ENCODE measurements at places on chromosomes 7 and 10. TPM values are rescaled to one million over a fixed set of nuclear protein-coding genes. Genes with fewer than 3 reads are reported as not detected.

The NRP1 gene
- total RNA-seq, result 85.0 TPM

The ARHGEF5 gene
- total RNA-seq, result 2.2 TPM

The ENO4 gene
- total RNA-seq, result 0.21 TPM

The NCF1 gene
- 0.09 TPM for total RNA-seq

The ABLIM1 gene
- total RNA-seq, result 34.2 TPM

The DYNC1I1 gene
- 0.13 TPM for total RNA-seq

The LMTK2 gene
- 10.3 TPM for total RNA-seq

The ANXA8L1 gene
- total RNA-seq, result 86.4 TPM

The FAM25A gene
- not detected for total RNA-seq

The SFRP4 gene
- 3.3 TPM for total RNA-seq

The MEOX2 gene
- not detected for total RNA-seq

The CLDN3 gene
- total RNA-seq, result 1.2 TPM

The MBLAC1 gene
- 2.6 TPM for total RNA-seq

The GHRHR gene
- not detected for total RNA-seq

The PRRT4 gene
- 0.54 TPM for total RNA-seq

The MACC1 gene
- not detected for total RNA-seq

The GATAD1 gene
- 18.9 TPM for total RNA-seq

The EMX2 gene
- not detected for total RNA-seq

The FAS gene
- total RNA-seq, result 39.2 TPM

The CTAGE6 gene
- not detected for total RNA-seq

The KIAA1217 gene
- total RNA-seq, result 2.1 TPM

The PRF1 gene
- total RNA-seq, result not detected

The SRRM3 gene
- 10.0 TPM for total RNA-seq

The TMEM225B gene
- 1.2 TPM for total RNA-seq

The GIMAP8 gene
- total RNA-seq, result not detected

The FOXI2 gene
- total RNA-seq, result not detected

The ARMH3 gene
- 12.6 TPM for total RNA-seq

The ZNF727 gene
- not detected for total RNA-seq

Measured in A549 treated with CORT108297 at 1 μM for 4 hours (cell line).